GM03348 (cell line): ENCODE measurements at places on chromosomes 6 and 20.

- DNase-seq, result no peak
Measured at GRCh38 chr20:63369024-63369530, 7.9 kb upstream of the CHRNA4 start.

- no peak for DNase-seq
Measured at GRCh38 chr6:75550544-75551167, 51.0 kb upstream of the SENP6 start.

DNA sequence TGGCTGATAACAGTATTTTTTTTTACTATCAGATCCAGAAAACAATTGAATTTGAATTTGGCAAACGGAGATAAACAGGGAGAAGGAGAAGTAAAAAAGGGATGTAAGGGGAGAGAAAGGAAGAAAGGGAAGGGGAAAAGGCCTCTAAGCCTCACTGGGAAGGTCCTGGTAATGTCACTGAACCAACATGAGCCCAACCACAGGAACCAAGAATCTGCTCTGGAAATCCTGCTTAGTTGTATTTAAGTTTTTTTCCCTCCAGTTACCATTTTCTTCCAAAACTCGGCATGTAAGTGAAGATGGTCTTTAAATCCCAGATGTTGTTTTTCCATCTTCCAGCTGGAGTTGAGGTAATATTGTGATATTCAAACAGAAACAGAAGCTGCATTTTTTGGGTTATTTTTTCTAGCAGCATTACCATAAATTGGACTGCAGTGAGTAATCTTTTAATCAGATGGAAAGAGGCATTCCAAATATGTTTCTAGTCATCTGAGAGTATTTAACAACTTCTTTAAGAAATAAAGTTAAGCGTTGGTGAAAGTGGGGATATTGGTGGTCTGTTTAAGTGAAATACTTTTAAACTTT lies 91.1 kb downstream of the TXNDC5 start:
- DNase-seq, result peak; percentile 66

DNA sequence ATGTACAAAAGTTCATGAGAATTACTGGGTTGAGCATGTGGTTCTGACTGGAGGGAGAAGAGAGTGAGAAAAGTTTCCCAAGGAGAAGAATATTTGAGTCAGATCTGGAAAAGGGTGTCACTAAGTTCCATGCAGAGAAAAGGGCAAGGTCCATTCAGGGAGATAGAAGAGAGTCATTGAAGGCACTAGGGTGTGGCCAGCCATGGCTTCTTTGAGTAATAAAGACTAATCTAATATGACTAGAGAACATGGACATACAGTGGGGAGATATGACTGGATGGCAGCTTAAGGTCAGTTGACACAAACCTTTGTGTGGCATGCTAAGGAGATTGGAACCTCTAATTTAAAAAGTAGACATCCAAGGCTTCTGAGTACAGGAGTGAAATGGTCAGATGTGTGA lies 10.7 kb upstream of the SLC17A4 start:
- no peak for DNase-seq

- peak; percentile 84 for DNase-seq
Measured at GRCh38 chr20:31560746-31561598, 44.1 kb upstream of the ID1 start.

DNA sequence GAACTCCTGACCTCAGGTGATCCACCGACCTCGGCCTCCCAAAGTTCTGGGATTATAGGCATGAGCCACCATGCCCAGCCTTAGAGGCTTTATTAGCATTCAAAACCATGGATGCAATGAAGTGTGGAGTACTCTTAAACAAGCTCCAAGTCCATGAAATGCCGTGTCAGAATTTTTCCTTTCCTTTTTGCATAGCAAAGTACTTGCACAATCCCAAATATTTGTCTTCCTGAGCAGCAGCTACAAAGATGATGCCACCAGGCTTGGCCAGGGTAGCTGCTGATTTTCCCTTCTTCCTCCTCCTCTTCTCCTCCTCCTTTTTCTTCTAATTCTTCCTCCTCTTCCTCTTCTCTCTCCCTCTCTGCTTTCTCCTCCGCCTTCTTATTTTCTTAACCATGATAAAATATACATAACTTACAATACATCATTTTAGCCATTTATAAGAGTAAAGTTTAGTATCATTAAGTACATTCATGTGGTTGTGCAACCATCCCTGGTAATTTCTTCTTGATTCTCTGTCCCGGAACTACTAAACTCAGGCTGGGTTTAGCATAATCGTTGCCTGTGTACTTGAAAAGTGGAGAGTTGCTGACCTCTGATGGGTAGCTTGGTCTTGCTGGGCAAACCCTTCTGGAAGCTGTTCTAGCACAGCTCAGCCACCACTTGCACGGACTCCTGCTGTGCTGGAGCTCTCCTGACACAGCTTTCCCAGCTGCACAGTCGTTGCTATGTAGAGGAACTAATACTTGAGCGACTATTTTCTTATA lies 20.3 kb downstream of the MUCL3 start:
- DNase-seq, result peak; percentile 62

- no peak for DNase-seq
Measured at GRCh38 chr6:105781915-105782314, 304.2 kb upstream of the PRDM1 start.

DNA sequence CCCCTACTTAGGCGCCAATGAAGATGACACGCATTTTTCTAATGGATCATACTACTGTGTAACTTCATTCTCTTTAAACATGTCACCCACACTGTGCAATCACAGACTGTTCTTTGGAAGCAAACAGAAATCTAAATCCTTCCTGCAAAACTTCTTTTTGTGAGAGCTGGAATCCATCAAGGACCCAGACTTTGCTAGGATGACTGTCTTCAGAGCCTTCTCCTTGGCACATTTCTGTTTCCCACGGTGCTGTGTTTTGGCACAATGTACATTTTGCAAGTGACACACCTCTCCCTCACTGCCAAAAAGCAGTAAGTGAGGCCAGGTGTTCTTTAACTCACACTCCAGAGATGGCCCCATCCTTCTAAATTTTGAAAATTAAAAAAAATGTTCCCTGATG lies 21.7 kb upstream of the TAGAP start:
- DNase-seq, result no peak

GRCh38 chr6:2693231-2693630 lies 57.5 kb downstream of the MYLK4 start:
- DNase-seq, result no peak
